Stimulated activated CD4-positive, alpha-beta T cell treated with anti-CD3 and anti-CD28 coated beads, TNF-alpha, amount 100 ng/mL, for 4 hours (primary cell): ENCODE measurements at places on chromosomes 6 and 20.

DNA sequence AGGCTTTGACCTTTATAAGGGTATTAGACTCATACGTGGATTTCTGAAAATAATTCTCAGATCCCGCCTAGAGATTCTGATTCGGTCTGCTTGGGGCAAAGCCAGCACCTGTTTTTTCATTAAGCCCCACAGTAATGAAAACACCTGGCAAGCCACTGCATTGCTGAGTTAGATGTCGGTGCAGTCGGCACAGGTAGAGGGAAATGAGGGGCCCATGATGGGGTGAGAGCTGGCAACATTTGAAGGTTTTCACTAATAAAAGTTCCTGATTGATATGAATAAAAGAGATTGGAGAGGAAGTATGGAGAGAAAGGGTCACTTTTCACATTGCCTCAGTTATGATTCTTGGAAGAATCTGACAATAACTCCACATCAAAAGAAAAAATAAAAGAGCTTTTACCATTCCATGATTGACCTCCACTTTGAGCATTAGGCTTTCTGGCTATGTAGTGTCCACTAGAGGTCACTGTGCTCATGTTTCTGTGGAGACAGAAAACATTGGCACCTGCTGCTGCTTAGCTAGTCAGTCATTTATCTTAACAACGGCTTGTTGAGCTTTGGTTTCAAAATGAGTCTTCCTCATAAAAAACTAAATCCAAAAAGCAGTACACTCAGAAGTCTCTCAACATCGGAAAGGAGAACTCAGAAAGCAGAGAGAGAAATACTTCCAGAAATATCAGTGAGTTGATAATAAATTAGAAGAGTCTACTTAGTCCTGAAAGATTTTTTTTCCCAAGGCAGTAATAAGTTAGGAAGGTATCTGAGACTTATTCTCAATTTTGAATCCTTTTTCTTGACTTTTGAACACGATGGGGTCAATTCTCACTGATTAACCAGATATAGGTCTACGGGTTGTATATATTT, 53.3 kb upstream of the KLHL31 start:
- no peak for DNase-seq

- DNase-seq: no peak
Observed at GRCh38 chr6:4707011-4707410, 69.2 kb upstream of the CDYL start.

DNA sequence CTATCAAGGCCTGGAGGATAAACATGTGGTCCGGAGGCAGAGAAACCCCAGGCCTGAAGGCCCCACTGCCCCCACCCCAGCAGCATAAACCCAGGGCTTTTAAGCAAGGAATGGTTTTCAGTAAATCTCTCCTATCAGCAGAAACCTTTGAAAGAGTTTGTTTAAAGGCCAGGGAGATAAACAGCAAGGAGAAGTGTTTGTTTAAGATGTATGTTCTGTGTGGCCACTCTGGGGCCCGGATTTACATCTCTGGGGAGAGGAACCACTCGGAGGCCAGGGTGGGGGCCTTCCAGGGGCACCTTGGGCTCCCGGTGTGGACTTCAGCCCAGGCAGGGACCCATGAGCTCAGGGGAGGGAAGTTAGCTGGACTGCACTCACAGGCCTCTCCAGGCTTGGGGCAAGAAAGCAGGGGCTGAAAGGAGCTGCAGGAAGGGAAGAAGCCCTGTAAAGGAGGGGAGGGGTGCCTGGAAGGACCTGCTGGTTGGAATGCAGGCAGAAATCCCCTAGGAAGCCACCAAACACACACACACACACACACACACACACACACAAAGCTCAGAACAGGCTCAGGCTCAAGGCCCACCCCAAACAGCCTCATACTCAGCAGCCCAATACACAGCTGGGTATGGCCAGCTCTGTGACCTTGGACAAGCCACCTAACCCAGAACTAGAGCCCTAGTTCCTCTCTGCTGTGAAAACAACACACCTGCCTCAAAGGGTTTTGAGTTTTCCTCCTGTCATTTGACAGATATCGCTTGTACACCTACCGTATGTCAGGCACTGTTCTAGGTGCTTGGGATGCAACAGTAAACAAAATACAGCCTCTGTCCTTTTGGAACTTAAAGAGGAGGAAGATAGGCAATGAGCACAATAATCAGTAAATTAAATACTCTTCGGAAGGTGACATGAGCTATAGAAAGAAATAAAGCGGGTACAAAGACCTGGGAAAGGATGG, 26.2 kb upstream of the FOXP4 start:
- no peak for DNase-seq

DNA sequence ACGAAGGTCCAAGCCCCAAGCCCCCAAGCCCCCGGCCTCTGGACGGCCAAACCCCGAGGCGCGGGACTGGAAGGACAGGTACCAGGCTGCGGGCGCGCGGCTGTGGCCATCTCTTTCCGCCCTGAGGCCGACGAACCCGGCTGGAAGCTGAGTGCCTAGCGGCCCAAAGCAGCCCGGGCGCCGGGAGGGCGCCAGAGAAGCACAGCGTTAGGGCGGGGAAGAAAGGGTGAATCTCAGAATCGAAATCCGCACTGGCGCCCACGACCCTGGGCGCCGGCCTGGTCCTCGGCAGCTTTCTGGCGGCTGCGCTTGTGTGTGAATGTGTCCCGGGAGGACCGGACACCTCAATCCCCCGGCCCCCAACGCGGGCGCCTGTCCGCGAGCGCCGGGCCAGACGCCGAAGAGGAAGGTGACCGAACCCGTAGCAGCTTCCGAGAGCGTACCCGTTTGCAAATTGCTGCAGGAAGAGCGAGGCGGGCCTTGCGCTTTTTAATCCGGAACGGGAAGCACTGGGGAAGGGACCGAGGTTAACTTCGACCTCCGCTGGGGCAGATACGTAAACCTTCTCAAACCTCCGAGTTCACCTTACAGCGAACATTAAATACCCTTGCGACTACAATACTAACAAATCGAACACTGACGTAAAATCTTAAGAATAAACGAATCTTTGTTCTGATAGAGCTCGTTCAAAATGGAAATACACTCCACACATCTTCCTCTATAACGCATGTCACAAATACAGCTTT, 2.9 kb downstream of the NRN1 start:
- no peak for DNase-seq

GRCh38 chr20:24991897-24992486, 559 bp downstream of the APMAP start:
- DNase-seq: no peak

DNA sequence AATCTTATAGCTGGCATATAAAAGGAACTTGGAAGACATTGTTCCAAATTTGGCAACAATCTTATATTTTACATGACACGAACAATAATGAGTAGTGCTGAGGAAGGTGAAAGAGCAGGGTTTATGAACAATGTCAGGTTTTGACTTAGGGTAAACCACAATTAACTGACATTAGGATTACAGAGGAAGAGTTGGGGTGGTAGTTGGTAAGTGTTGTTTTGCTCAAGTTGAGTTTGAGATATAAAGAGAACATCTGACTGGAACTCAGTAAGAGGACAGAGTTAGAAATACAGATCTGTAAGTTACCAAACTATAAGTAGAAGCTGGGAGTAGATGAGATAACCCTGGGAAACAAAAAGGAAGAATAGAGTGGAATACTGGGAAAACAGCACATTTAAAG, 15.1 kb downstream of the RTN4IP1 start:
- DNase-seq: no peak

DNA sequence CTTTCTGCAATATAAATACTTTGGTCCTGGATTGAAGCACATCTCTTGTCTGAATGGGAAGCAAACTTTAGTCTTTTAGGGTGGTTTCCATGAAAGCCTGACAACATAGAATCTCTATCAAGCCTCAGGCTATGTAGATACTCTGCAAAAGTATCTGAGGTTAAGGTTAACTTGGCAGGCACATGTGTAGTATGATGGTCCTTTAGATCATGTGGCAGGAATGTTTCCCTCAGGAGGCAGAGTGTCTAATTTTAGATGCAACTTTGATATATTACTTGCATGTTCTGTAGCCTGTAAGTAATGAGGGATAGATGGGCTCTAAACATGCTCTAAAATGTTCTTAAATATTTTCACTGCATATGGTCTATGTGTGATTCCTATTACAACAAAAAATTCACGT, 8.2 kb downstream of the MYB start:
- DNase-seq: no peak

GRCh38 chr6:170053966-170054661, 236.8 kb downstream of the DLL1 start:
- no peak for DNase-seq

- DNase-seq: no peak
Observed at GRCh38 chr6:39193201-39193791, 36.0 kb downstream of the KCNK5 start.

DNA sequence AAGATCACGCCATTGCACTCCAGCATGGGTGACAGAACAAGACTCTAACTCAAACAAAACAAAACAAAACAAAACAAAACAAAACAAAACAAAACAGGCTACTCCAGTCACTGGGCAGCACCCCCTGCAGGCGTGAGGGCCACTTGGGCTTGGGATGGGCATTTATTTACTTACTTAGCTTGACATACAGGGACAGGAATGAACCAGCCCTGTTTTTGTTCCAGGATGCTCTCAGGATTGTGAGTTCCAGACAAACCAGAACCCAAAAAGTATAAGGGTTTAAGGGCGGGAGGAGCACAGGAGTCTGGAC, 4.0 kb upstream of the PTPN1 start:
- DNase-seq: no peak

DNA sequence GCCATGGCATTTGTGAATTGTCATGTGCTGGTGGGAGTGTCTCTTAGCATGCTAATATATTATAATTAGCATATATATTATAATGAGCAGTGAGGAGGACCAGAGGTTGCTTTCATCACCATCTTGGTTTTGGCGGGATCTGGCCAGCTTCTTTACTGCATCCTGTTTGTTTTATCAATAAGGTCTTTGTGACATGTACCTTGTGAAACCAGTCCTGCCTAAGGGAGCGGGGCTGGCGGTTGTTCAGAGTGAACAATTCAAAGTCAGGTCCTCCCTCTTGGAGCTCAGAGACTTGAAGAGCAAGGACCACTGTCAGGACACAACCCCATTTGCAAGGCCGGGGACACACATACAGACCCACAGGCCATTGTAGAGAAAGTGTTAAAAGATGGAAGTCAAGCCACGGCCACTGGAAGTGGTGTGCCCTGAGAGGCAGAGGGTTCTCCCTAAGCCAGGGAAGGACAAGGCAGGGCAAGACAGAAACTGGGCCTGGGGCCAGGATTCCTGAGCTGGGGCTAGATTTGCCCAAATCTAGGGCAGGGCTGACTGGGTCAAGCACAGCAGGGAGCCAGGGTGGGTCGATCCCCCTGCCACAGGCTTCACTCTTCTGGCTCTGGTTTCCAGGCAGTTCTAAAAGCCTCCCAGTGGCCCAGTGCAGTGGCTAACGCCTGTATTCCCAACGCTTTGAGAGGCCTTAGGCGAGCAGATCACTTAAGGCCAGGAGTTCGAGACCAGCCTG, 14.2 kb downstream of the SLC52A3 start:
- no peak for DNase-seq

DNA sequence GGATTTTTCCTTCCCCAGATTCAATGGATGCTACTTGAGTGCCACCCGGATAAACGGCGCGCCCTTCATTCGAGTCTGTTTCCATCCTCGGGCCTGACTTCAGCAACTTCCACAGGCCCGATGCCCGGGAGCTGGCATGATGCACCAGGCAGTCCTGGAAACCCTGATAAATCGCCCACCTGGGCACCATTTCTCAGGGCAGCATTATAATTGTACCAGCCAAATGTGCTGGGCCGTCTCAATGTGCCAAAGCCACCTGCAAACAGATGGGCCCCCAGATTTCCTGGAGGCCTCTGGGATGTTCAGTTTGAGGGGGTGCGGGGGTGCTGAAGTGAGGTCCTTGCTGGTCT, 65.8 kb downstream of the NOL4L start:
- DNase-seq: no peak

GRCh38 chr6:9361749-9362148, 926.4 kb upstream of the SLC35B3 start:
- no peak for DNase-seq

DNA sequence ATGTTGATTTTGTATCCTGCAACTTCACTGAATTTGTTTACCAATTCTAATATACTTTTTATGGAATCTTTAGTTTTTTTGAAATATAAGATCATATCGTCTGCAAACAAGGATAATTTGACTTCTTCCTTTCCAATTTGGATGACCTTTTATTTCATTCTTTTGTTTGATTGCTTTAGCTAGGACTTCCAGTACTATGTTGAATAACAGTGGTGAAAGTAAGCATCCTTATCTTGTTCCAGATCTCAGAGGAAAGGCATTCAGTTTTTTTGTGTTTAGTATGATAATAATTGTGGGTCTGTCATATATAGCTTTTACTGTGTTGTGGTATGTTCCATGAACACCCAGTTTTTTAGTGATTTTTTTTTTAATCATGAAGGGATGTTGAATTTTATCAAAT, 75.7 kb downstream of the GCLC start:
- no peak for DNase-seq

DNA sequence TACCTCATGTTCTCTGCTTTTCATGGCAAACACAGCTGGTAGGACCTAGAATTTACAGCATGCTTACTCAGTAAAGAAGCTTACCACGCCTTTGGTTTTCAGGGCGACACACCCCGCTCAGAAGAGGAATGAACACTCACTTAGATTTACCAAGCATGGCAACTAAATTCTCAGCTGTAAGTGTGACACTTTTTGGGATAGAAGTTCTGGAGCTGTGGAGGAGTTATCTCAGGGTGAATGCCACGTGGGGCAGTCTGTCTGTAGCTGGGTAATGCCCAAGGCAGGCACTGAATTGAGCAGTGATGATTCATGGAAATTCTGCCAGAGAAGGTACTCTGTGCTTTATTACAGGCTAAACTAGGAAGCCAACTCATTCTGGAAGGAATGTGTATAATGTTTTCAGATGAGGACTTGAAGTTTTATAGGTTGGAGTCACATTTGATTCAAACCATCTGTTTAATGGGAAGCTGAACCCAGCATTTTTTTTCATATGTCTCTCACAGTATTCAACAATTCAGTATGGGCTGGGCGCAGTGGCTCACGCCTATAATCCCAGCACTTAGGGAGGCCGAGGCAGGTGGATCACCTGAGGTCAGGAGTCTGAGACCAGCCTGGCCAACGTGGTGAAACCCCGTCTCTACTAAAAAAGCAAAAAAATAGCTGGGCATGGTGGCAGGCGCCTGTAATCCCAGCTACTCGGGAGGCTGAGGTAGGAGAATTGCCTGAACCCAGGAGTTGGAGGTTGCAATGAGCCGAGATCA, 3.5 kb upstream of the PRIM2 start:
- DNase-seq: no peak

- no peak for DNase-seq
Observed at GRCh38 chr20:46014517-46015396, 6.0 kb downstream of the MMP9 start.
